Fibroblast of skin of left biceps (primary cell): ENCODE measurements at places on chromosomes 16 and 17.

DNA sequence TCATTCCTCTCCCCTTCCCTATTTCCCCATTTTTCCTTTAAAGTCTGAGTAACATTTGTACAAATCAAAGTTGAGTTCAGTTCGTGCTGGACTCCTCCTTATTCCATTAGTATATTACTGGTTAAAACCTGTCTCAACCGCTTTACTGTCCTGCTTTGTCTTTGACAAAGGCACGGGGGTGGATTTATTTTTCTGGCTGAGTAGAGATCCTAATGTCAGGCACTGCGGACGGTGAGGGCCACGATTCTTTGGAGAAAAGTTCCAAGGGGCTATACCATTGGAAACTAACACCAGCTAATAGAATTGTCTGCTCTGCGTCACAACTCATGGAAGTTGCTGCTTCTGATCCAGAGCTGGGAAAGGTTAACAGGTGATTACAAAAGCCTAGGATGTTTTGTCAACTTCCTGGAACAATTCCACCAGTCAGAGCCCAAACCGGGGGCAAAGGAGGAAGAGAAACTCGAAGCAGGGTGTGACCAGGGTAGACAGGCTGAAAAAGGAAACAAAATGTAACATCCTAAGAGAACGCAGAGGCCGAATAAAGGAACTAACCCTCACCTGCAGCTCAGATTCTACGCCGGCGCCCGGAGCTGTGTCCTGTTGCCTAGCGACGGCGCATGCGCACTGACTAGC, 12.4 kb downstream of the TAT start:
- no peak for DNase-seq

- DNase-seq, result no peak
Observed at GRCh38 chr17:53543472-53543871, 279.3 kb upstream of the KIF2B start.

GRCh38 chr16:78742501-78743283, 643.2 kb downstream of the WWOX start:
- no peak for DNase-seq

DNA sequence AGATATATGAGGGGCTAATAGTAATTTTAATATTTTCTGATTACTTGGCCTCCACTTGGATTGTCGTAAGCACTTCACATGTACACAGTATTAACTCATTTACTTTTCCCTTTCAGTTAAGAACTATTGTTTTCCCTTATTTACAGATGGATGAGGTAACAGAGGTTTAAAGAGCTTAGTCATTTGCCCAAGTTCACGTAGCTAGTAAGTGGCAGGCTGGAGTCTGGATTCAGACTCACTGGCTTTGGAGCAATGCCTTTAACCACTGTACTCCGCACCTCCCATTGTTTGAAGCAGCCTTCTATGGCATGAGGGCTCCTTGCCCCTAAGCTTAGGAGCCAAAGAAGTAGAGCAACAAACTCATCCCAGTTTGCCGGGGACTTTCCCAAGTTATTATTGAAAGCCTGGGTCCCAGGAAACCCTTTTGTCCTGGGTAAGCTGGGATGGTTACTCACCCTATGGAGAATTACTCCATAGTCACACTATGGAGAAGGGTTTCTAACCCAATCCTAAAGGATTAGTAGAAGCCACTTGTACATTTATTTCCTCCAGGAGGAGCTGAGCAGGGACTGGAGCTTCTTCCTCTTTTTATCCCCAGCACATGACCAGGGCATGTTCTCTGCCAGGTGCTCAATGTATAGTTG, 12.3 kb downstream of the FOXL1 start:
- no peak for DNase-seq

DNA sequence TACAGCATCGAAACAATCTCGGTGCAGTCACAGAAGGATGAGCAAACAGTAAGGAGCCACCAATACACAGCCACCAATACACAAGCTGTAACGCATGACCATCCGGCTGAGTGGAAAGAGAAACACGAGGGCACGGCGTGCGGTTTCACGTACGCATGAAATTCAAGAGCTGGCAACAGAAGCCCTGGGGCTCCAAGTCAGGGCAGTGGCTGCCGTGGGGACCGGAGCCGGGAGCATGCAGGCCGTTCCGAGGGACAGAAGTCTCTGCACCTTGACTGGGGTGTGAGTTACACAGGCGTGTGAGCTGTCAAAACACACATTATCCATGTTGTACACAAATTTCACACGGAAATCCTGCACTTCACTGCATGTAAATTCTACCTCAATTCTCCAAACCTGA, 50.6 kb upstream of the METRNL start:
- no peak for DNase-seq
